ENCODE measurements at places on chromosomes 1 and 21.

GRCh38 chr21:31778546-31778945 is 46.6 kb upstream of the SCAF4 start:
- DNase-seq, result no peak

GRCh38 chr1:183694066-183694465 is 41.0 kb upstream of the APOBEC4 start:
- no peak for DNase-seq

DNA sequence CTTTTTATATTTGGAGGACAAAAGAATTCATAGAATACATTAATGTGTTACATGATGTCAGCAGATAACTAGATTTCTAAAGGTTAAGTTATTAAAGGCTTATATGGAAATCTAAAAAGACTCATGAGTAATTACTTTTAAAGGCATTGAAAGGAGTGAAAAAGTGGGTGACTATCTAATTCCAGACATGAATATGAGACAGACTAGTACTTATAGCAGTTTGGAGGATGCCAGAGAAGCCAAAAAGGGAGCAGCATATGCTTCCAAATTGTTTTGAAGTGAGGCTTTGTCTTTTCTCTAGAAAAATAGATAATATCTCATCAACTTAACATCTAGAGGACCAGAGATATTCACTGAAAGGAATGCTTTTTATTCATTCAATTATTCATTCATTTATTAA is 275.5 kb upstream of the CACYBP start:
- DNase-seq, result no peak

- no peak for DNase-seq
Observed at GRCh38 chr21:46431884-46432488, 26.7 kb upstream of the DIP2A start.

GRCh38 chr21:16037421-16037955 is 307.7 kb downstream of the USP25 start:
- DNase-seq, result no peak

DNA sequence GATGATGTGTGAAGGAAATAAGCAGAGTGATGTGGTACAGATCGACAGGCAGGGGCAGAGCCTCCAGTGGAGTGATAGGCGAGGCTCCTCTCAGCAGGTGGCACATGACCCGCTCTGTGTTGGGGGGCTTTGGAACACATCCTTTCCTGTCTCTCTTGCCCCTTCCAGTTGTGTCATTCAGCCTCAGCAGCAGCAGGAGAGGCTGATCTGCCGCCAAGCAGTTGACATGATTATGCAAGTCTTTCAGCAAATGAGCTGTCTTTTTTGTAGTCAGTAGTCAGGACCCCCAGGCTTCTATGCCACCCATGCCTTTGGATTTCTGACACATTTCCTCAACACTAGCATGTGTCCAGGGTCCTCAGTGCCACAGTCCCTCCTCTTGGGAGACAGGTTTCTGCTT is 307.1 kb upstream of the C1orf174 start:
- DNase-seq, result no peak

Measured in femur (tissue), 1 donor.